Ecto neural progenitor cell (in vitro differentiated cells): ENCODE measurements at places on chromosomes 5 and 9.
A peak's percentile ranks its signal among the peaks of the same experiment; 100 is the strongest.

GRCh38 chr9:68822596-68823165, 117.6 kb downstream of the PIP5K1B start:
- no peak for DNase-seq

DNA sequence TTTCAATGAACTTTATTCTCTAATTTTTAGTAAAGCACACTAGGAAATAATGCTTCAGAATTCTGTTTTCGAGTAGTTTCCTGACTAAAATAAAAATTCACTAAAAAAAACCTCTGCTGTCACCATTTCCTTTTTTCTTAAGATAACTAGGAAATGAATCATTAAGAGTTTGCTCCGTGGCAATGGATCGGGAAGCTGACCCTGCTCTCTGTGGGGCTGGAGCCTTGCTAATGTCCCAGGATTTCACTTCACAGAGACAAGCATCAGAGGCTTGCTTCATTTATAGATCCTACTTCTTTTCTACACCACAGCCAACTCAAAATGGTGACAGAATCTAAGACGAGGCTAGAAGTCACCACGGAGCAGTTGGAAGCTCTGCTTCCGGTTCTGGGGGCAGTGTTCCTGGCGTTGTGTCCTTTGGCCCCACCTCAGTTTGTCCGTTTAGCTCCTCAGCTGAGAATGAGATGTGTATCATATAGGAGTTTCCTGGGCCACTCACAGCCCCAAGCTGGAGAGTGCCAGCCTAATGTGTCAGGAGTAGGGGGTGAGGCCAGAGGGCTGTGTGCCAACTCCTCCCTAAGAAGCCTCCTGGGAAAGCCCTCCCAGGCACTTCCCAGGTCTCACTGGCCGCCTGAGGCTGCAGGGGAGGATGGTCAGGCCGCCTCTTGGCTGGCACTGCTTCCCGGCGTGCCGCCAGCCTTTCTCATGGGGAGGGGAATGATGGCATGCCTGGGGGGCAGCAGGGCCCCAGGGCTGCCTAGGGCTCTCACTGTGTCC, 19.6 kb downstream of the TENT4A start:
- no peak for DNase-seq

GRCh38 chr5:126675338-126675737, 74.6 kb downstream of the PHAX start:
- no peak for DNase-seq

GRCh38 chr9:89077519-89077918, 86.3 kb downstream of the S1PR3 start:
- no peak for DNase-seq

DNA sequence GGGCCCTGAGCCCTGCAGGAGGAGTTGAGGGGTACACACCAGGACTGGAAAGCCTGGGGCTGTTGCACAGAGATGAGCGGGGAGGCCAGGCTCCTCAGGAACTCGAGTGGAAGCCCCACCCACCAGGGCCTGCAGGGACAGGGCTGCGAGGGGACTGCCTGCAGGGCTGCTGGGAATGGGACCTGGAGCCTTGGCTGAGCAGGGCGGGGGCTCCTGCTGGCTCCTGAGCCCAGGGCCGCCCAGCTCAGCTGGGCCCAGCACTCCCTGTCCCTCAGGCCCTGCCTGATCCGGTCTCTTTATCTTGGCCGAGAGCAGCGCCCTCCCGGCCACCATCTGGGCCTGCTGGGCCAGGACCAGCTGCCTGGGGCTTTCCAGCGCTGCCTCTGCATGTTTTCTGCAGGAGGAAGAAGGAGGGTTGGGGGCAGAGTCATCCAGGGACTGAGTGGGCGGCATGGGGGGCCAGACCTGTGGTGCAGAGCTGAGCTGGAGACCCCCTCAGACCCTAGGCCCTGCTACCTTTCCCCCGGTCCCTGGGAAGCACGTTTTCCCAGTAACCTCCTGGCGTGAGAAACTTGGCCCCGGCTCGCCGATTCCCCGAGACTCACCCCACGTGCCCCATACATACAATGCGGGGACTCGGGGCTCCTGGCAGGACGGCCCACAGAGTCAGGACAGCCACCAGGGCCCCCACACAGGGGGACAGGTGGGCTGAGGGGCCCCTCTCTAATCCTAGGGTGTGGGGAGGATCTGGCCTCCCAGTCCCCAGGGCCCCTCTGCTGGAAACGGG, 9.4 kb downstream of the LCN12 start:
- no peak for DNase-seq

GRCh38 chr9:121750715-121751623, 99.5 kb downstream of the DAB2IP start:
- no peak for DNase-seq

DNA sequence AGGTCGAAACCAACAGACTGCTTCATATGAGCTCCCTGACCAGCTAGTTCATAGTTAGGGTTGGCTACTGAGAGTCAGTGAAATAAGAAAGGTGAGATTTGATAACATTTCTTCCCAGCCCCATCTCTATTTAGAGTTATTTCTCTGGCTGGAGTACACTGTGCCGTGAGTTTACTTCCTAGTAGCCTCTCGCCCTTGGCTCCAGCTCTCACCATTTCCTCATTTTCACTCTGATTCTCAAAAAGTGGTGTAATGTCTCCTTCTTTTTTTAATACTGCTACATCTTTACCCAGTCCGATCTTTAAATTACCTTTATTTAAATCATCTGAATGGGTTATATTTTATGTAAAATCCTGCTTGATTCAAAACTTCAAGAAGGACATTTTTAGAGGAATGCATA, 100.4 kb upstream of the FAM174A start:
- no peak for DNase-seq

- DNase-seq: no peak
Observed at GRCh38 chr9:90640361-90640760, 2.3 kb downstream of the DIRAS2 start.

GRCh38 chr5:108905805-108906204, 158.1 kb downstream of the FER start:
- no peak for DNase-seq

DNA sequence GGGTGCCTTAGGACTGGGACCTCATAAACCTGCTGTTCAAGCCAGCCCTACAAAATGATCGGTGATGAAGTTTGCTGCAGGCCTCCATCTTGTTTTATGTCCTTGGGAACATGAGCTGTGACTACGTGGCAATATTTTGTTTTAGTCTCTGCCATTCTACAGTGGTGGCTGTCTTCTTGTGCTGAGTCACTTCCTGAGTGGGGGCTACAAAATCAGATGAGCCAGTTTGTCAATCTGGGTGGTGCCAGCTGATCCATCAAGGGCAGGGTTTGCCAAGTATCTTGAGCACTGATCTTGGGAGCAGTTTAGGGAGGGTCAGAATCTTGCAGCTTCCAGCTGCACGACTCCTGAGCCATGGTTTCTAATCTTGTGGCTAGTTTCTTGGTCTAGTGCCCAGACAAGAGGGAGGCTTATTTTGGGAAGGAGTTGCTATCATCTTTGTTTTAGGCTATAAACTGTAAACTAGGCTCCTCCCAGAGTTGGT, 94.7 kb downstream of the YTHDC2 start:
- no peak for DNase-seq

DNA sequence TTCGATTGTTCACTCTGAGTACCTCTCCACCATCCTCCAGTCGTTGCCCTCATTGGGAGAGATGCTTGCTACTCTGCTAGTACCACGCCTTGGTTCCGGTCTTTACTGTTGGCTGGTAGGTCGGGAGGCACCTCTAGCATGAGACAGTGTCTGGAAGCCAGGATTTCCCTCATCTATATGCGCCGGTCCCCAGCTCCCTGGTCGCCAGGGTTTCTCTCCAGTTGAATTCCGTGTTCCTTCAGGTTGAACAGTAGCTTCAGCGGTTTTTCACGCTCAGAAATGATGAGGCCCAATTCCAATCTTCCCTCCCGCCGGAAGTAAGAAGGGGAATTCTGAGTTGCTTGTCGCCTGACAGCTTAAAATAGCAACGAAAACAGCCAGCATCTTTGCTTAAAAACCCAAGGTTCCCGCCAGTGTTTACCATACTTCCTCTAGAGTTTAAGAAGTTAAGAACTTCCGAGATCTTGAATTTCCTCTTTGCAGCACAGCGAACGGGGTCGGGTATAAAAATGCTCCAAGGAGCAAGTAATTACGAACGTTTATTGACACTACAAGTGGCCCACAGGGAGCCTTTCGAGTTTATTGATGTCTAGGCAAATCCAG, 1.3 kb upstream of the ST8SIA4 start:
- DNase-seq: no peak

DNA sequence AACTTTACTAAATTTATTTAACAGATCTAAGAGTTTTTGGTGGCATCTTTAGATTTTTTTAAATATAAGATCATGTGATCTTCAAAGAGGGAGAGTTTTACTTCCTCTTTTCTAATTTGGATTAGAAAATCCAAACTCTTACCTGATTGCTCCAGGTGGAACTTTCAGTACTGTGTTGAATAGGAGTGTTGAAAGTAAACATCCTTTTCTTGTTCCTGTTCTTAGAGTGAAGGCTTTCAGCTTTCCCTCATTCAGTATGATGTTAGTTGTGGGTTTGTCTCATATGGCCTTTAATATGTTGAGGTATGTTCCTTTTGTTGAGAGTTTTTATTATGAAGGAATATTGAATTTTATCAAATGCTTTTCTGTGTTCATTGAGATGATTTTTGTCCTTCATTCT, 650.0 kb upstream of the SGCD start:
- no peak for DNase-seq

DNA sequence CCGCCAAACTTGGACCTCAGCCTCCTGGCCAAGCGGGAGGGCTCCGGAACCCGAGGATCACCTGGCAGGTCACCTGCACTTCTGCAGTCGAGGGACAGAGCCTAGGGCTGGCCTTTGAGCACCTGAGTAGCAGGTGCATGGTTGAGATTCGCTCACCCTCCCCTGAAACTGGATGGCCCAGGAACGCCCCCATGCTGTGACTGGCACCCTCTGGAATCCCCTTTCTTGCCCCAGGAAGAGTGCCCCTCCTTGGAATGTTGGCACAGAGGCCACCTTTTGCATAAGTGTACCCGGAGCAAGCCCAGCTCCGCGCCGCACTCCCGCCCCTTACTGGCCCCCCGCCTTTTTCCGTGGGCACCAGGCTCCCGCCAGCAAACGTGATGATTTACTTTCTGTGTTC, 112.5 kb upstream of the IER5L start:
- no peak for DNase-seq

- DNase-seq: no peak
Observed at GRCh38 chr9:35767458-35767857, 13.4 kb upstream of the MSMP start.

GRCh38 chr5:60820593-60821487, 23.2 kb downstream of the ELOVL7 start:
- no peak for DNase-seq

DNA sequence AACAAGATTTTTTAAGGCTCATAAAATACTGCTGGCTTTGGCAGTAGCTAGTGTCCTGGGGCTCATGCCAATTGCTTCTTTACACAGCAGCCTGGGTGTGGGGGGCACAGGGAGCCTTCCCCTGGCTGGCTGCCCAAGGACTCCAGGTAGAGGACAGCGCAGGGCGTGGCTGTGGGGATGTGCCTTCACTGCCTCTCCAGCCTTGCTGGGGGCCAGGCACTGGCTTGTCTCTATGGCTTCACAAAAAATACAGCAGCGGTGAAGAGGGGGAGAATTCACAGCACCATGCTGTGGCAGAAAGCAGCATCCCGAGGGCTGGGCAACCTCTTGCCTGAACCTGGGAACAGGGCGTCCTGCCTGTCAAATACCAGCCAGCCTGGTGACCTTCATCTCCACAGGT, 57.4 kb downstream of the DAP start:
- DNase-seq: no peak

- DNase-seq: no peak
Observed at GRCh38 chr5:147568710-147569406, 59.0 kb upstream of the DPYSL3 start.

GRCh38 chr9:135415586-135415985, 64.0 kb upstream of the PPP1R26 start:
- DNase-seq: peak; percentile 32

- DNase-seq: no peak
Observed at GRCh38 chr5:173707392-173707791, 90.9 kb upstream of the BOD1 start.

DNA sequence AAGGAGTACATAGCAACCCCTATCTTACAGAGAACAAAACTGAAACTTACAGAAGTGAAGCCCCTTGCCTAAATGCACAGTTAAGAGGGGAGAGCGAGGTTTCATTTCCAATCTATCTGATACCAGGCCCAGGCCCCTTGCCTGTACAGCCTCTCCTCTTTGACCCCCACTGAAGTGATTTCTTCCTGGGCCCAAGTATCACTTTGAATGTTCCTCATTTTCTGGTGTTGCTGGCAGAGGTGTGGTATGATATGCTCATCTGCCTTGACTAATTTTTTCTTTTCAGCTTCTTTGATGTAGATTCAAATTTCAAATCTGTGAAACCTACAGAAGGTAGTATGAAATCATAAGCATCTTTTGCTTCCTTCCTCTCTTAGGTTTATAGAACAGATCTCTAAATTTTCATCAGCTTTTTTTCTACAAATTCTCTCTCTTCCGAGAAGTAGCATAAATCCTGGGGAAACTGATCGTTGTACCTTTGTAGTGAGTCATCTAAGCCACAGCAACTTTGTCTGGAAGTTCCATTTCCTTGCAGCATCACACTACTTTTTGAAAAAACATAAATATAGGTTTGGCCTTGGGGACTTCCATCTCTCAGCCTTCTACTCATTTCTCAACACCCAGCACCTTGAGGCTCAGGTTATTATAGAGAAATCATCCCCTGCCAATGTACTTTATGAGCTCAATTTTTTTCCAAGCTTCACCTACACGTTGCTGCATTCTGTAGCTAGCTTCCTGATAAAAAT, 402.4 kb upstream of the PTGER4 start:
- DNase-seq: no peak

- DNase-seq: no peak
Observed at GRCh38 chr5:78638973-78639669, 9.5 kb downstream of the LHFPL2 start.

DNA sequence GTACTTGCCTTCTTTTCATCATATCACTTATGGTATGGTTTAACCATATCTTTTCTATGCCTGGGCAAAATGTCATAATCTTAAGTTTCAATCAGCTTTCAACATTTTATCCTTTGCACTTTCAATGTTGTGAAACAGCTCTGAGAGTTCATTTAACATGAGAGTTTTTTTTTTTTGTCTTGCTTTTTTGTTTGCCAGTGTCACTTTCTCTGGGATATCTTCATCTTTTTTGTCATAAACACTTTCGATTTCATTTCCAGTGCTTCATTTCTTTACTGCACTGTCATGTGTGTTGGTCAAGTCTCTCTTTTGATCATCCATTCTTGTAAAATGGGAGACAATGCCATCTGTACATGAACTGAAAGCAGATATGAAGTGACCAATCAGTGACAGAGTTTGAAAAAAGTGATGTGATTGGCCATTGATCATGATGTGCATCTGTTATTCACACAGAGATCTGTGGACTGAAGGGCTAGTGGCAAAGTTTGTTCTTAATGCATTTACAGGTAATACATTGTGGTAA, 7.5 kb upstream of the POU5F2 start:
- no peak for DNase-seq
